Activated effector memory CD4-positive, alpha-beta T cell treated with Interleukin-2 at 50 U/mL for 16 hours (primary cell): ENCODE measurements at places on chromosomes 12 and 14.

- DNase-seq, result no peak
Measured at GRCh38 chr12:64752833-64753238, 6.4 kb downstream of the GNS start.

DNA sequence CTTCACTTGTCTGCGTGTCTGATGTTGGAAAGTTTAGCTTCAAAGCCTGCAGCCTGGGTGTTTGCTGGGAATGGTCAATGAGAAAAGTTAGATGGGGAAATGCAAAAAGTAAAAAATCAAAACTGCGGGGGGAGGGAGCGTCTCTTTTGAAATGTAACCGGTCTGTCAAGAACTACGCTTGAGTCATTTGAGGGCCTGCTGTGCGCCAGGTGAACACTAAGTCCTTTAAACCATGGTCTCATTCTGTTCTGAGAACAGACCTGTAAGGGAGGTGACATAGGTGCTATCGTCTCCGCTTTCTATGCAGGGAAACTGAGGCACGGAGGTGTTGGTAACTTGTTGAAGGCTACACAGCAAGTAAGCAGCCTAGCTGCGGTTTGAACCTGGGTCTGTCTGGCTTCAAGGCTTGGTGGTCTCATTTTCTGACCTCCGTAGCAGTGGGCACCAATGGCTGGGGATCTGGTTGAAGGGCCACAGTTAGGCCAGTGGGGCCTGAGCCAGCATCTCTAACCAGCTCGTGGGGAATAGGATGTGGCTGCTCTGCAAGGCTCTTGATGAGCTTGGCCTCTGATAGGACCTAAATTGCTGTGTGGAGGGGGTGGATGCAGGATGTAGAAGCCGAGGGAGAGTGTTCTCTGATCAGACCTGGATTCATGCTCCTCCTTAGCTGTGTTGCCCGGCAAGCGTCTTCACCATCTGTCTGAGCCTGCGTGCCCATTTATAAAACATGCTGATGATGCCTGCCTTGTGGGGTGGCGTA is 41.5 kb downstream of the KCTD10 start:
- no peak for DNase-seq

GRCh38 chr12:116339800-116340371 is 62.4 kb upstream of the MED13L start:
- no peak for DNase-seq

- no peak for DNase-seq
Measured at GRCh38 chr14:67050896-67051295, 138.3 kb upstream of the GARIN2 start.

DNA sequence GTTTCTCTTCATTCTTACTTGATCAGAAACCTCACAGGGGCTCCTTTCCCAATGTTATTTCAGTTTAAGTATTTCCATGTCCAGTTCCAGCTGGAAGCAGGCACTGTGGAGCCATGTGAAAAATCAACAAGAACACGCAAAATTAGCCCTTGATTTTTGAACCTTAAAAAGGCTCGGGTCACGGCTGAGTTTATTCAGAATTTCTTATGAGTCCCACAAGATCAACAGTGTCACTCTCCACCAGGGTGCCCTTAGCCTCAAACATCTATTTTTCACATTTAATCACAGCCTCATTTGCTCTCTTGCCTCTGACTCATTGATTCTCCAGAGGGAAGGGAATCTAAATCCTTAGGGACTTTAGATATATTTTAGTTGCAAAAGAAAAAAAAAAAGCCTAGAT is 157.7 kb upstream of the AVPR1A start:
- DNase-seq, result no peak

GRCh38 chr14:100237735-100238418 is 1.1 kb upstream of the YY1 start:
- DNase-seq, result peak; percentile 38

GRCh38 chr12:2489275-2489674 is 305.5 kb upstream of the FKBP4 start:
- DNase-seq, result no peak

- DNase-seq, result no peak
Measured at GRCh38 chr14:100982353-100982752, 78.8 kb upstream of the RTL1 start.

DNA sequence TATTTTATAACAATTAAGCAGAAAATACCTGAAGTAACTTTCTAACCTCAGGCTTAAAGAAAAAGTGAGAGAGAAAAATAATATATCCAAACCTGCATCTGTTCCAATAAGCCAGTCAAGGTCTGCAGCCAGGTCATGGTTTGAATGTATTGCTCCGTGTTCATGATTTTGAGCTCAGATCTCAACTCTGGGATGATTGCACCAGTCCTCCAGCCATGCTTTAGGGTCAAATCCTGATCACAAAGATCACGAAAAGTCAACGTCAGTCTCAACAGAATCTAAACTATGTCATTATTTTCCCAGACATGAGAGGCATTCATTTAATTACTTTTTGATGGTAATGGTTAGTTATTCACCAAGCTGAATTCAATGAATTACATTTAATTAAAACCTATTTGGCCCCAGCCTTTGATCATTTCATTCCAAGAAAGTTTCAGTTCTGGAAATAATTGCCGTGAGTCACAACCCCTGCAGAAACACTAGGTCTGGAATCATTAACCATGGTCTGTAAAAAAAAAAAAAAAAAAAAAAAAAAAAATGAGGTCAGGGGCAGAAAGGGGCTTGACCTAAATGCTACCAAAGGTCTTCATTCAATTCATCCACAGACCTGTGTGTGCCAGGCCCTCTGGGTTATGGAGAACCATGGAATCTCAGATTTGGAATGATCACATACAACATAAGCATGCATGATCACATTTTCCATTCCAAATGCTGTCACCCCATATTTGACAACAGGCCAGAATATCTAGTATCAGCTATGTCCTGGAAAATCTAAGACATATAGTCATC is 55.6 kb downstream of the NT5DC3 start:
- no peak for DNase-seq

- peak; percentile 32 for DNase-seq
Measured at GRCh38 chr12:127559349-127560040, 707.5 kb upstream of the TMEM132C start.

- peak; percentile 5 for DNase-seq
Measured at GRCh38 chr14:103391048-103391447, 5.8 kb downstream of the MARK3 start.

DNA sequence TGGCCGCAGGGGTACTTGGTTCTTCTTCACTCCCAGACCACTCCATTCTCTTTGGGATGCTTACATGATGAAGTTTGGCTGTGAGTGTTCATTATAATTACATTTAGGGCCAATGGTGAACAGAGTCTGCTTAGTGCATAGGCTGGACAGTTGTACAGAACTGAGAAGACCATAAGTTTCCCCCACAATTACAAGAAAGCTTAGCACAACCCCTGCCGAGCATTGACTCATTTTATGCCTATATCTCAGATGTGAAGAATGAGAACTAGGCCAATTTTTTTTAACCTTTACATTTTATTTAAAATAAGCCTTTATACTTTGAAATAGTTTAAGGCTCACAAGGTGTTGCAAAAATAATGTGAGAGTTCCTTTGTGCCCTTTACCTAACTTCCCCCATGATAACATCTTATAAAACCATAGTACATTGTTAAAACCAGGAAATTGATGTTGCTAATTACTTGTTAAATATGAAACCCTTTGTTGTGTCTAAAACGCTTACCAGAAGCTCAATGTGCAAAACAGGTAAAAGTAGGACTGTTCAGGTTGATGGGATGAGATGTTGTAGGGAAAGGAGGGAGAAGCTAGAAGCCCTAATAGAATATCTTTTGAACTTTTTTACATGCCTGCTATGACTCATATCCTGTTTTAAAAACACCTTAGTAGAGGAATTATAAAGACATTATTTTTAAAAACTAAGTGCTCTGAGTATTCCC is 47.2 kb downstream of the ALDH1L2 start:
- DNase-seq, result no peak

- no peak for DNase-seq
Measured at GRCh38 chr14:92607702-92608429, 94.3 kb downstream of the RIN3 start.

- DNase-seq, result no peak
Measured at GRCh38 chr12:104138797-104139152, 765 bp upstream of the NFYB start.

DNA sequence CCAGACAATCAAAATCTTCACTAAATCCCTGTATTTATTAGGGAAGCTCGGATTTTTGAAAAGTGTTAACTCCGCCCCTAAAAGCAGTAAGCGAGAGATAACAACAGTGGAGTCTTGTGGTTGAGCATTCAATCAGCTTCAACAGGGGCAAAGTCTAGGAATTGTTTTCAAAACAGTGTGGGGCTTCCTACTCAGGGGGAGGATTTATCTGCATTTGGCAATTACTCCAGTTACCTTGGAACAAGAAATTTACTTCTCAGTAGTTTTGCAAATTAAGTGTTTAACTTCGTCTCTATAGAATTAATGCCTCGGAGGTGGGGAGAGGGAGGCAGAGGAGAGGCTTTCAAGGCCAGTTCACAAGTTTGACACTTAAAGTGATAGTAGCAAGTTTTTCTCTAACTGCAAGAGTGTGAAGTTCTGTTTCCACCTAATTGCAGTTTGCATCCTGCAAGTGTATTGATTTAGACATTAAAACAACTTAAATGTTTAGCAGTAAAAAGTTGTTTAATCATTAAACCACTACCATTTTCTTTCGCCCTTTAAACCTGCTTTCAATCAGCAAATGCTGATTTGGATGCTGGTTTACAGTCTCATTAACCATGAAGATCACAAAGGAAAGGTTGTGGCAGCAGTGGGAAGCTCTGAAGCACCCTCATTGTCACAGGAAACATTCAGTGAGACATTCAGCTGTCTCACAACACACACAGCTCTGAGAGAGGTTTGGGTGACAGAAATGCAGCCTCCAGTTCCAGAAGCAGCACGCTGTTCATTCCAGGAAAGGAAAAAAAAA is 102.0 kb downstream of the HMGA2 start:
- DNase-seq, result no peak

- peak; percentile 12 for DNase-seq
Measured at GRCh38 chr12:75979181-75979580, 52.4 kb downstream of the PHLDA1 start.

DNA sequence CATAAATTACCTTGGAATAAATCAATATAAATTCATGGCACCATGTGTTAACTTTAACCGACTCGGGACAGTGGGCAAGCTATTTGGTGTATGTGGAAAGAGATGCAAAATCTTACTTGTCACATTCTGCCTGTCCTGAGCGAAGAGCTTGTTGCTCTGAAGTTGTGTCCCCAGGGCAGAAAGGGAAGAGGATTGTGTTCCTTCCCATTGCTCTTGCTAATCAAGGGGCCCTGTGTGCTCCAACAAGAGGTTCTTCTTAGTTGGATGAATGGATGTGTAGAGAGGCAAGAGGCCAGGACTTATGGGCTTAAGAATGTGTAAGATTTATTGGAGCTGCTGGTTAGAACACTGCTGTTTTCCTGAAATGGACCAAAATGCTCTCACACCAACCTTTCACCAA is 36.5 kb upstream of the FRS2 start:
- DNase-seq, result no peak

DNA sequence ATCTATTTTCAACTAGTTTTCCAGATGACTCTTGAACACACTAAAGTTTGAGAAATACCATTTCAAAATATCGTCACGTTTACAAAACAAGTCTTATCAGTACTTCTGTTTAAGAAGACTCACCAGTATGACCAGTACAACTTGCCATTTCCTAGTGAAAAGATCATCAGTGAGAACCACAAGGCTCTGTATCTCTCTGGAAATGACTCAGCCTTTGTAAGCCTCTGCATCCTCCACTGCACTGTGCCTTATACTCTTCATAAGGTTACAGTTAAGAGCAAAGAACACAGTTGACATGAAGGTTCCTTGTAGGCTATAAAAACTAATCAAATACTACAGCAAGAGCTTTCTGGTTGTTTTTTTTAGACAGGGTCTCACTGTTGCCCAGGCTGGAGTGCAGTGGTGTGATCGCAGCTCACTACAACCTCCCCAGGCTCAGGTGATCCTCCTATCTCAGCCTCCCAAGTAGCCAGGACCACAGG is 5.7 kb upstream of the VTI1B start:
- DNase-seq, result no peak

DNA sequence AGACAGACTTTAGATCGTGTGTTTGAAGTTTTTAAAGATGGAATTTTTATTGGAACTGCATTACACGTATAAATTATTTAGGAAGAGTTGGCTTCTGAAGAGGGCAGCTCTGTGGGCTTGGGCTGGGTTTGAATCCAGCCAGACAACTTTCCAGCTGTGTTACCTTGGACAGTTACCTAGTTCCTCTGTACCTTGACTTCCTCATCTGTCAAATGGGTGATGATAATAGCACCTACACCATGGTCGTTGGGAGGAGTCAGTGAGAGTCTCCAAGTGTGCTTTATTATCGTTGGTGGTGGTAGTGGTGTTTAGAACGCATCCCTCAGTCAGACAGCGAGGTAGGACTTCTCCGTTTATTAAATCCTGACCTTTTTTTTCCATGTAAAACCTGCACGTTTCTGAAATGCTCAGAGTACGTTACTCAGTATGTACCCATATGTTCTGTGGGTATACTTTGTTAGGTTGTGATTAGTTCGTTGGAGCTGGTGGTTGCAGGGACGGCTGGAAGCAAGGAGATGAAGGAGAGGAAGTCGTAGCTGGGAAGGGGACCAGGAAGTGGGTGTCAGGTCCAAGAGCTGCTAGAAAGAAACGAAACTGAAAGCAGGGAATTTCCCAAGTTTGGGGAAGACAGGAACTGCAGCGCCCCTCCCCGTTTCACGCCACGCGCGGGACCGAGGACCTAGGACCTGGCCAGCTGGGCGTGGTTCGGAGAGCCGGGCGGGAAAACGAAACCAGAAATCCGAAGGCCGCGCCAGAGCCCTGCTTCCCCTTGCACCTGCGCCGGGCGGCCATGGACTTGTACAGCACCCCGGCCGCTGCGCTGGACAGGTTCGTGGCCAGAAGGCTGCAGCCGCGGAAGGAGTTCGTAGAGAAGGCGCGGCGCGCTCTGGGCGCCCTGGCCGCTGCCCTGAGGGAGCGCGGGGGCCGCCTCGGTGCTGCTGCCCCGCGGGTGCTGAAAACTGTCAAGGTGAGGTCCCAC is at the start of gene OAS3:
OAS3 (plus strand) TSS at position 734 of the 979 bp plus-strand sequence; CDS start at position 791, 57 bp downstream.
- peak; percentile 60 for DNase-seq

- DNase-seq, result no peak
Measured at GRCh38 chr12:122886851-122887818, 8.8 kb downstream of the VPS37B start.

GRCh38 chr12:114957225-114957624 is 273.2 kb upstream of the TBX3 start:
- no peak for DNase-seq

GRCh38 chr14:73785834-73786635 is 65.6 kb upstream of the PTGR2 start:
- peak; percentile 61 for DNase-seq

- DNase-seq, result no peak
Measured at GRCh38 chr12:97513950-97514349, 51.3 kb downstream of the RMST start.

GRCh38 chr12:51811203-51812202 is 37.0 kb downstream of the FIGNL2 start:
- DNase-seq, result no peak
